Epithelial cell of prostate (primary cell): ENCODE measurements at places on chromosomes 1 and 21.

DNA sequence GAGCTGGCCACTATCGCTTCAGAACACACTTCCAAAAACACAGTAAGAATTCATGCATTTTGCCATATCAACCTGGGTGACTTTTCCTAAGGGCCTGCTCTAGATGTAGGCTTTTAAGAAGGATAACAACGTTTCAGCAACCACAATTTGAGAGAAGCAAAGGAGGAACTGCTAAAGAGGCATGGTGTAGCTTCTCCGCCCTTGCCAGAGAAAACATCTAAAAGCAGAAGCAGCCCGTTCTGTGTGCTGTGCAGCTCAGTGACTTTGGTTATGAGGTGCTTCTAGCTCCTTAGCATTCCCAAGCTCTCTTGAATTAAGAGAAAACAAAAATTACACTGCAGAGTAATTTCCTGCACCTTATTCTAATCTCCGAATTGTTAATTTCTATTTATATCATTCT lies 2.7 kb downstream of the PER3 start:
- DNase-seq: no peak

DNA sequence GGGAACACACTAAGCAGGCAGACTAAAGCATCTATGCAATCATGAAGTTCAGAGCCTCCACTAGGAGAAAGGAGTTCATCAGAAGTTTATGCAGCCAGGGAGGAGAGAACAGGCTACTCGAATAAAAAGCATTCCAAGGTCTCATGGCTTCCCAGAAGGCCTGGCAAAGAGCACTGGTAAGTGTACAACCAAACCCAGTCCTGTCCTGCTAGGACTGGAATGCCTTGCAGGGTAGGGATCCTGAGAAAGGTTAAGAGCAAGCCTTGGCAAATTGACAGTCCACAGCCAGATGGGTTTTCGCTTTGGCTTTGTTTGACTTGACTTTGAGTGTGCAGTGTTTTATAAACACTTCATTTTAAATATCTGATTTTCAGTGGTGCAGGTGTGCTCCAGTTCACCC lies 133.6 kb upstream of the ATP1B1 start:
- DNase-seq: no peak

DNA sequence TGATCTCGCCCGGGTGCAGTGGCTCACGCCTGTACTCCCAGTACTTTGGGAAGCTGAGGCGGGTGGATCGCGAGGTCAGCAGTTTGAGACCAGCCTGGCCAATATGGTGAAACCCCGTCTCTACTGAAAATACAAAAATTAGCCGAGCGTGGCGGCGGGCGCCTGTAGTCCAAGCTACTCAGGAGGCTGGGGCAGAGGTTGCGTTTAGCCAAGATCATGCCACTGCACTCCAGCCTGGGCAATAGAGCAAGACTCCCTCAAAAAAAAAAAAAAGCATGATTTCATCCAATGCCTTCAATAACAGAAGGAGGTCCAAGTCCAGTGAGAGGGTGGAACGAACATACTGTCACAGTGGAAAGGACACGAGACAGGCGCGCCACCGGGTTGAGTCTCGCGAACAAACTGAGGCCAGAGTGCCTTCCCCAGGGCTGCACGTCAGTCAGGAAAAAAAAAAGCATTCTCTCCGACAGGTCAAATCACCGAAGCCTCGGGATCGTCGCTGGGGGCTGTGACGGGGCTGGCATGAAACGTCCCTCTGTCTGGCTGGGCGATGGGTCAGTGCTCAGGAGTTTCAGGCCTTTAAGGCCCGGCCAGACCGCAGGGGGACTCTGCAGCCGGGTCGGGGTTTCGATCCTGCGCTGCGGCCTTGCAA lies 8.4 kb upstream of the CROCC start:
- DNase-seq: no peak

- DNase-seq: no peak
Observed at GRCh38 chr1:205183676-205184335, 27.7 kb downstream of the DSTYK start.

- DNase-seq: no peak
Observed at GRCh38 chr1:183881387-183882131, 76.6 kb downstream of the RGL1 start.

- no peak for DNase-seq
Observed at GRCh38 chr1:166953491-166953890, 21.8 kb downstream of the ILDR2 start.

- no peak for DNase-seq
Observed at GRCh38 chr1:25913206-25913605, 7.0 kb upstream of the STMN1 start.

DNA sequence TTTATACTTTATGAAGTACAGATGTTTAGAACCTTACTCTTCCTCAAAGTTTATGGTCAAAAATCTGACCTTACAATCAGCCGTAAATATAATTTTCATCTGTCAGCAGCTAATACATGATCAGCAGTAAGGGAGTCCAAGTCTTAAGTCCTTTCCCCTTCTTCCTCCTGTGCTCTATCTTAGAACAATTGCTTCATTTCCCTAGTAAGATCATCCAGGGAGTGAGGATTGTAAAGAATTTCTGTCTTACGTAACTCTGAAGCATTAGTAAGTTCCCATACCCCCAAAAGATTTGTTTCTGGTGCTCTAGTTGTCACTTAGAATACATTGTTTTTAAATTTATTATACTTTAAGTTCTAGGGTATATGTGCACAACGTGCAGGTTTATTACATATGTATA lies 2.1 kb downstream of the SETDB1 start:
- DNase-seq: no peak

GRCh38 chr1:162502928-162503327 lies 5.3 kb downstream of the UHMK1 start:
- DNase-seq: no peak
